ENCODE measurements at places on chromosomes 5 and 9.

GRCh38 chr5:62596096-62596495 is 17.5 kb downstream of the LRRC70 start:
- DNase-seq: no peak

- DNase-seq: peak; percentile 12
Measured at GRCh38 chr9:137168904-137169856, 671 bp downstream of the LRRC26 start.

DNA sequence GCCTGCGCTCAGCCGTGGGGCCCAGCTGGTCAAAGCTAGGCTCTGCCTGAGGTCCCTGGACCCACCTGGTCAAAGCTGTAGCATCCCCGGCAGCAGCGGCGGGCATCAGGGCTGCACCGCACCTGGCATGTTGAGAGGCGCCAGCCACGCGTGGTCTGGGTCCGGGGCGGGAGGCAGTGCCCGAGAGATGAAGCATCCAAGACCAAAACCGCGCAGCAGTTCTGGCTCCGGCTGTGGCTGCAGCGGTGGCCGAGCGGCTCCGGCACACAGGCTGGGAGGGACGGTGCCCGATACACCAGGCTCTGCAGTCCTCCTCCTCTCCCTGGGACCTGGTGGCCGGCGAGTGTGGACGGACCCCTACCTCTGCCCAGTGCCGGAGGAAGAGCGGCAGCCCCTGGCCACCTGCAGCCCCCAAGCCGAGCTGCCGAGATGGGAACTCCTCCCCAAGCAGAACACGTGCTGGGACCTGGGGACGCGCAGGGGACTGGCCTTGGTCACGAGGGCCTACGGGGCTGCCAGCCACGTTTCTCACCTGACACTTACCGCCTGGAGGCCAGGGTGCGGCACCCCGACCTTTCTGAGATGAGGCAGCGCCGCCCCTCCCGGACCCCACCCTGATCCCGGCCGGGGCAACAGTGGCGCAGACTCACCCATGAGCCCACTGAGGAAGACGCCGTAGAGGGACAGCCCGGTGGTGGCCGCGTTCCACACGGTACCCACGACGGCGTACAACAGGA is 33.0 kb downstream of the SLC9A3 start:
- DNase-seq: no peak

- DNase-seq: no peak
Measured at GRCh38 chr5:126515337-126515736, 79.7 kb downstream of the ALDH7A1 start.

GRCh38 chr9:105854026-105854782 is 159.9 kb downstream of the TMEM38B start:
- no peak for DNase-seq

GRCh38 chr9:19445452-19445851 is 36.6 kb downstream of the ACER2 start:
- DNase-seq: peak; percentile 11

DNA sequence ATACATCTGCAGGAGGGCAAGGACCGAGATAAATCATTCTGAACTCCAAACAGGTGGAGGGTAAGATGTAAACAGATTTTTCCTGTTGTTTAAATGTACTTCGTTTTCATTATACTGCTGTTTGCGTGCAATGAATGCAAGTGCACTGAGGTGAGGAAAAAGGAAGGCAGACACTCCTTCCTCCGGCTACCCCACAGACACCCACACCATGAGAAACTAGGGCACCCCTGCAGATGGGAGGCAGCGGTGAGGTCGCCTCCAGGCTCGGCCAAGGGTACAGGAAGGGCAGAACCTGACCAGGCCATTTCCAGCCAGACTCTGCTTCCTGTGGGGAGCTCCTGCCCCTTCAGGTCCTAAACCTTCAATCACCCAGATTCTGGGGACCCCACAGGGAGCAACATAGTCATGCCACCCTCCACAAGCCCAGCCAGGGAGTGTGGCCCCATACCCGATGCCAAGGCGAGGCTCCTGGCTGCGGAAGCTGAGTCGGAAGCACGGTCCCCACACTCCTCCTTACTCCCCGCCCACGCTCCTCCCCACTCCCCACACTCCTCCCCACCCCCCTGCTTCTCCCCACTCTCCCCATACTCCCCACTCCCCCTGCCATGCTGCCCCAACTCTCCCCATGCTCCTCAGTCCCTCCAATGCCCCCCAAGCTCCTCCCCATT is 37.1 kb downstream of the VAV2 start:
- no peak for DNase-seq

DNA sequence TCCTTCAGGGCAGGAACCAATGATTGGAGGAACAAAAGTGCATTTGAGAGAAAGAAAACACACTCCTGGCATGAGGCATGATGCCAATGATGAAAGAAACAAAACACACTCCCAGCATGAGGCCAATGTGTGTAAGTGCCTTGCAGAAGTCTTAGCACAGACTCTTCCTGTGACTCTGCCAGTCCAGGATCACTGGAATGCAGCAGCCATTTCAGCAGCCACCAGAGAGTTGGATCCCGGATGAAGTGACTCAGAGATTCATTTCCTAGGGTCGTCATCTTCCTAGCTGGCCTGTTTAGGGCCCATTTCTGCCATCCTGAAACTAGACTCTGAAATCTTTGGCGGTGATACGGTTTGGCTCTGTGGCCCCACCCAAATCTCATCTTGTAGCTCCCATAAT is 212.5 kb downstream of the CFAP90 start:
- peak; percentile 31 for DNase-seq

- DNase-seq: no peak
Measured at GRCh38 chr5:135393229-135393628, 5.8 kb downstream of the MACROH2A1 start.

GRCh38 chr9:110027671-110028081 is 180.3 kb downstream of the C9orf152 start:
- DNase-seq: peak; percentile 84

DNA sequence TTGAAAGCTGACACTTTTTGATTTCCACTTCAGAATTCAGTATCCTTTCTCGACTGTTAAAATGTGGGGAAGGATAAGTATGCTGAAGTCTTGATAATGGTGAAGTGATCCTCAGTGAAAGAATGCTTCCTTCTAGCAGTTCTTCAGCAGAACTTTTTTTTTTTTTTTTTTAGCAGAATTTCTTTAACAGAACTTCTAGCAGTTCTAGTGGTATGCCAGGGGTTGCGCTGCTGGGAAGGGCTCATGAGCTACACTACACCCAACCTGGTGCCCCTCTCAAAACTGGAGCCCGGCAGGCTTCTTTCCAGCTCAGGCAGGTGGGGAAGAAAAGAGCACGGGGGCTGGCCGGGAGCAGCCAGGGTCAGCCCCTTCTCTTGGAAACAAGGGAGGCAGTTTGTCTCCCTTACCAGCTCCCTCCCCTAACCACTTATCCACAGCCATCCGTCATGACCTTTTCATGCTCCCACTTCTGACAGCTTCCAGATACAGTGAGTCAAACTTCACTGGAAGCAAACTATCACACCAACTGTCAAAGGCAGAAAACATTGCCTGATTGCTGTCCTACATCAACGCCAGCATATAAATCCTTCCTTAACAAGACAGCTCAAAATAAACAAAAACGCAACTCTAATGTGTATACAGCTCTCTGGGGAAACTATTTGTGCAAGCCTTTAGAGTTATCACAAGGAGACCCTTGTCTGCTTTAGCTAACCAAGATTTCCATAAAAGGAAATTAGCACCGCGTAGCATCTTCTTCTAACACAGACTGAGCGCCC is 211.5 kb downstream of the GAPVD1 start:
- DNase-seq: peak; percentile 88

GRCh38 chr9:115391168-115391825 is 273.3 kb upstream of the TNC start:
- DNase-seq: no peak

GRCh38 chr9:5110867-5111681 is 74.4 kb downstream of the INSL6 start:
- DNase-seq: no peak

- DNase-seq: no peak
Measured at GRCh38 chr9:125507226-125507625, 199.8 kb downstream of the MAPKAP1 start.

DNA sequence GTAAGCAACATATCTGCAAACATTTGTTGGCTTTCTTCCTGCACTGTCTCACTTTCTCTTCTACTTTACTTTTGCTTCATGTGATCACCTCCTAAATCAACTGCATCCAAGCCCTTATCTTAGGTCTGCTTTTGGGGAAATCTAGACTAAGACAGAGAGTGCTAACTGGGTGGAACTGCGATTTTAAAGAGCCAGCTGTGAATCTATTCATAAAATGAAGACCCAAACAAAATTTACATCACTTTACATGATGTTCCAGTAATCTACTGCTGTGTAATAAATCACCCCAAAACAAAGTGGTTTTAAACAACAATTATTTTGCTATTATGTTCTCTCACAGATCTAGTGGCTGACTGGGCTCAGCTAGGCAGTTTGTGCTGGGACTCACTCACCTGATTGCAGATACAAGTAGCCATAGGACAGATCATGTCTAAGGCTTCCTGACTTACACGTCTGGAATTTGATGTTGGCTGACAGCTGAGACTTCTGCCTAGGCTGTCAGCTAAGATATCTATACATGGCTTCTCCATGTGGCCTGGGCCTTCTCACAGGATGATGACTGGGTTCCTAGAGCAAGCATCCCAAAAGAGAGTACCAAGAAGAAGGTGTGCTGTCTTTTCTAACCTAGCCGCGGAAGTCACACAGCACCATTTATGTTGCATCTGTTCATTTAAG is 145.1 kb upstream of the TBCA start:
- DNase-seq: no peak

GRCh38 chr5:127666043-127666716 is 17.3 kb downstream of the CTXN3 start:
- DNase-seq: no peak

DNA sequence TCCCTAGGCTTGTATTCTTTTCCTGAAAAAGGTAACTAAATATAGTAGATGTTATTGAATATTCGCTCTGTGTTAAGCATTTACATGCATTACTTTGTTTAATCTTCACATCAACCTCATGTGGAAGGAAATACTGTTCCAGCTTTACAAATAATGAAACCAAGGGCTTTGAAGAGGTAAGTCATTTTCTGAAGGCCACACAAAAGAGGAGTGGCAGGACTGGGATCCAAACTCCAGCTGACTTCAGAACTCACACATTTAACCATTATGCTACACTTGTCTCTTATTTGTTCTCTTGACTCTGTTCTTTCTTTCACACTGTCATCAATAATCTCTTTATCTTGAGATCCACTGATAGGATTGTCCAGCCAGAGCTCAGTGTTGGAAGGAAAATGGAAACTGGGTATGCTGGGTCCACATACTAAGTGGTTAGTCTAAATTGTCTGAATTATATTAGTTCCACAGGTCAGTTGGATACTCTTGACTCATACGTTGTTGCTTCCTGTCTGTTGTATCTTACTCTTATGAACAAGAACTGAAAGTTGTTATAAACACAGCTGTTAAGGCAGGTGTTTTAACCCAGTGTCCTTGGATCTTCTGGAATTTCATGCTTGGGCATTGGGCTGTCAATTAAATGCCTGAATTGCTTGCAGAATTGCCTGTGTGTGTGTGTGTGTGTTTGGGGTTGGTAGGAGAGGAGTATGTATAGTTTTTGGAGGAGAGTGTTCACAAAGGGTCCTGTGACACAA is 65.6 kb downstream of the TLE4 start:
- peak; percentile 49 for DNase-seq

DNA sequence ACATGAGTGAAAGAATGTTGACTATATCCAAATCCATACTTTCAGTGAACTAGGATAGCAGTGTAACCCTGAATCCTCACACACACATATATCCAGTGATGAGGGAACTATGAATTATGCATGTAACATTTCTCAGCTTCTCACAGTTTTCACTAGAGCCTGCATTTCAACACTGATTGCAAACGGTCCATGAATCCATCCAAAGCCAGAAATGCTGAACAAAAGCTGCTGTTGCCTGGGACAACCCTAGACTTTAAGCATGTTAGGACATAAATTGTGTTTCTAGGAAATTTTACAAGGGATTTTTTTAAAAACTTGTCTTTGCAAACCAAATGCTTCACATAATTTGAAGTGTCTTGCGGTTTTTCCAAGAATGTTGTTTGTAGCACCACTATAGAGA is 2010.0 kb upstream of the WWC1 start:
- no peak for DNase-seq

GRCh38 chr9:109781541-109782197 is 1.7 kb downstream of the PALM2AKAP2 start:
- peak; percentile 20 for DNase-seq

- DNase-seq: no peak
Measured at GRCh38 chr9:5617749-5618148, 11.2 kb upstream of the RIC1 start.

- DNase-seq: no peak
Measured at GRCh38 chr9:14719231-14719923, 3.2 kb downstream of the CER1 start.

- DNase-seq: no peak
Measured at GRCh38 chr5:68067976-68068603, 147.5 kb upstream of the PIK3R1 start.

DNA sequence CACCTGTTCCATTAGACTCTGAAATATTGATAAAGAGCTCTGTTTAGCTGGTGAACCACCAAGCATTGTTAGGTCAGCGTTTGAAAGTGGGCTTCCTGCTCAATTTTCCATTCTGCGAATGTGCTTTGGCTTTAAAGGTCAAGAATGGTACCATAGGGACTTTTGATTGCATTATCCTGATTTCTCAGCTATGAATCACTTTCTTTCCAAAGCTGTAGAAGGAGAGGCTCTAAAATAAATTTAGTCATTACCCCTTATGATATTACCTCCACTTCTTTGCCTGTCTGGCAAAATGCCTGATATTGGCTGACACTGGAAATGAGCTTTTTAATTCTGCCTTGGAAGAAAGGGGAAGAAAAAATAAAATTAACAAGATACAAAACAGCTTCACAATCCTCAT is 237.2 kb upstream of the CTNND2 start:
- DNase-seq: no peak

DNA sequence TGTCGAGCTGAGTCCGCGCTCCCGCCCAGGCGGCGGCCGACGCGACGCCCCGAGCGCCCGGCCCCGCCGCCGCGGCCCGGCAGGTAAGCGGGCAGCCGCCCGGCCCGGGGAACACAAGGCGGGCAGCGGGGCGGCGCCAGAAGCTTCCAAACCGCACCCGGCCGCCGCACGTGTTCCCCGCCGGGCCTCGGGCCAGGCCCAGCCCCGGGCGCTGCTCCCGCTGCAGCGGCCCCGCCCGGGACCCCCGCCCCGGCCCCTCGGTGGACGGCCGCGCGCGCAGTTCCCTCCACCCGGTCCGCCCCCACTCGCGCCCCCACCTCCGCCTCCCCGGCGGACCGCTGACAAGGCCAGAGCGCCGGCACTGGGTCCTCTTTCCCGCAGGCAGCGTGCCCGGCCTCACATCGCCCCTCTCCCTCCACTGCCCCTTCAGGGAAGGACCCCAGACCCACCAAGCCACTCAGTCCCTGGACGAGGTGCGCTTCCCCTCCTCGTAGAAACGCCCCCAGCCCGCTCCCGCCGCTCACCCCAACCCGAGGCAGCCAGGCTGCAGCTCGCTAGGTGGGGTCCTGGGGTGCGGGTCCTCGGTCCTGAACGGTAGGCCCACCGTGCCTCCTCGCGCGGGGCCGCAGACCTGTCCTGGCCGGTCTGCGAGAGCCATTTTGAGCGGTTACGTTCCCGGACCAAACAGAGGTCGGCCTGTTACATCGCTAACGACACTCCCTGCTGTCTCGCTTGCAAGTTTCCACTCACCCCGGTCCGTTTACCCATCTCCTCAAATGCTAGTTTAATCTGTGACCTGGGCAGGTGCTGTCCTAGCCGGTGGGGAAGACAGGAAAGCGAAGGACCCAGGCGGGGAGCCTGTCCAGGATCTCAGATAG is 475 bp downstream of the WDR5 start:
- DNase-seq: no peak

- DNase-seq: peak; percentile 70
Measured at GRCh38 chr5:89849830-89850512, 559.6 kb downstream of the CETN3 start.

- no peak for DNase-seq
Measured at GRCh38 chr9:130487500-130487899, 42.7 kb downstream of the ASS1 start.

- DNase-seq: peak; percentile 29
Measured at GRCh38 chr5:73783828-73784227, 157.8 kb downstream of the ARHGEF28 start.
